PC-9 (cell line): ENCODE measurements at places on chromosomes 2 and 18. TPM values are rescaled to one million over a fixed set of nuclear protein-coding genes. Genes with fewer than 3 reads are reported as not detected.

- H3K27ac ChIP-seq: peak within 1 kb of the TSS; percentile 77
- H3K4me3 ChIP-seq: peak within 1 kb of the TSS; percentile 4; the same call in 1 of the 2 replicates
- DNase-seq: peak; percentile 96
- H3K36me3 ChIP-seq: no peaks in the 10 kb centered on the region
- peaks cover 70% of the 10 kb centered on the region for H3K4me1 ChIP-seq
Measured at GRCh38 chr2:96505231-96505889, at the start of gene NEURL3. TSS of gene NEURL3 (minus strand) at chr2:96505357. CDS start at chr2:96505286, 71 bp downstream.

DNA sequence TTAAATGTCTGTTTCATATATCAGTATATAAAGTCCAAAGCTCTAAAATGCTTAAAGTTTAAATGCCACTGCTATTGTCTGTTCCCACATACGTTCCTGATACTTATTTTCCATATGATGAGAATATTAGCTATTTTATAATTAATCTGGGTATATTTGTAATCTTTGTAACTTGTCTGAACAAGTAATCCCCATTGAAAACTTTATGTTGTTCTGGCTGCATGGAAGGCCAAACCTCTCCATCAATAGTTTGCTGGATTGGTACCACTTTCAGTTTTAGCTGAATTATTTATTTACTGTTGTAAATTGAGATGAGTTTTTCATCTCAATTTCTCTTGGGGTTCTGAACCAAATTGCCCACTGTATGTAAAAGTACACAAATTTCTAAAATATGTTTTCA is 1.5 kb downstream of the MBD5 start:
- peak overlapping the region; percentile 69 for H3K4me3 ChIP-seq
- H3K27ac ChIP-seq: no peak overlapping the region
- H3K27me3 ChIP-seq: no peaks in the 10 kb centered on the region

DNA sequence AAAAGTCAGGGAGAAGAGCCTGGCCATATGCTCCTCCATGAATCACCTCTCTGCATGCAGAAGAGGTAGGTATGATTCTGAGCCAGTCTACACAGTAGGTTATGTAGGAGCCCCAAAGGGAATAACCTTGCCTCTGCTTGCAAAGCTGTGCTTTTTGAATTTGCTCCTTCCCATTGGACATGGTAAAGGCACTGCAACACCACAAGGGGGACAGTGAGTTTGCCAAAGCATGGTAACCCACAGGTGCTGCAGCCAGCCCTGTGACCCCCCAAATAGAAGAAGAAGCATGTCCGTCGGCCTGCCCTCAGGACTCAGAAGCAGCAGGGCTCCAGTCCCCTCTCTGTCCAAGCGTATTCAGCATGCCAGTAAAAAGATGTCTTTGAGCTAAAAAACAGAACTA is 51.0 kb upstream of the BCL2L11 start:
- H3K36me3 ChIP-seq: no peaks in the 10 kb centered on the region
- no peak overlapping the region for H3K4me3 ChIP-seq
- peaks cover 56% of the 10 kb centered on the region for H3K4me1 ChIP-seq
- H3K27me3 ChIP-seq: no peaks in the 10 kb centered on the region

DNA sequence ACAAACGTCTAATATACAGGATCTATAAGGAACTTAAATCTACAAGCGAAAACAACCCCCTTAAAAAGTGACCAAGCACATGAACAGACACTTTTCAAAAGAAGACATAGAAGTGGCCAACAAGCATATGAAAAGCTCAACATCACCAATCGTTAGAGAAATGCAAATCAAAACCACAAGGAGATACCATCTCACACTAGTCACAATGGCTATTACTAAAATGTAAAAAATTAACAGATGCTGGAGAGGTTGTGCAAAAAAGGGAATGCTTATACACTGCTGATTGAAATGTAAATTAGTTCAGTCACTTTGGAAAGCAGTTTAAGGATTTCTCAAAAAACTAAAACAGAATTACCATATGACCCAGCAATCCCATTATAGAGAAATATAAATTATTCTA is 1148.5 kb upstream of the FAM98A start:
- H3K27ac ChIP-seq: no peak overlapping the region
- H3K27me3 ChIP-seq: no peaks in the 10 kb centered on the region
- no peak overlapping the region for H3K4me3 ChIP-seq
- H3K4me1 ChIP-seq: no peaks in the 10 kb centered on the region

The FZD7 gene
- 26.8 and 30.9 TPM in 2 replicates for total RNA-seq

DNA sequence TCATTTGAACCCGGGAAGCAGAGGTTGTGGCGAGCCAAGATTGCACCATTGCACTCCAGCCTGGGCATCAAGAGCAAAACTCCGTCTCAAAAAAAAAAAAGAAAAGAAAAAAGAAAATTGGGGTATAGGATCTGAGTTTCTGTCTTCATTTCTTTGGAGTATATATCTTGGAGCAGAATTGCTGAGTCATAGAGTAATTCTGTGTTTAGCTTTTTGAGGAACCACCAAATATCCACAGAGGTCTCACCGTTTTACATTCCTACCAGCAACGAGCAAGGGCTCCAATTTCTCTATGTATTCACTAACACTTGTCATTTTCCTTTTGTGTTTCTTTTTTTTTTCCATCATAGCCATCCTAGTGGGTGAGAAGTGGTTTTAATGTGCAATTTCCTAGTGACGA is 87.6 kb upstream of the TEX51 start:
- peaks cover 77% of the 10 kb centered on the region for H3K27me3 ChIP-seq
- H3K27ac ChIP-seq: no peak overlapping the region
- DNase-seq: no peak
